ENCODE measurements at places on chromosomes 7 and 10.
A peak's percentile ranks its signal among the peaks of the same experiment; 100 is the strongest.

DNA sequence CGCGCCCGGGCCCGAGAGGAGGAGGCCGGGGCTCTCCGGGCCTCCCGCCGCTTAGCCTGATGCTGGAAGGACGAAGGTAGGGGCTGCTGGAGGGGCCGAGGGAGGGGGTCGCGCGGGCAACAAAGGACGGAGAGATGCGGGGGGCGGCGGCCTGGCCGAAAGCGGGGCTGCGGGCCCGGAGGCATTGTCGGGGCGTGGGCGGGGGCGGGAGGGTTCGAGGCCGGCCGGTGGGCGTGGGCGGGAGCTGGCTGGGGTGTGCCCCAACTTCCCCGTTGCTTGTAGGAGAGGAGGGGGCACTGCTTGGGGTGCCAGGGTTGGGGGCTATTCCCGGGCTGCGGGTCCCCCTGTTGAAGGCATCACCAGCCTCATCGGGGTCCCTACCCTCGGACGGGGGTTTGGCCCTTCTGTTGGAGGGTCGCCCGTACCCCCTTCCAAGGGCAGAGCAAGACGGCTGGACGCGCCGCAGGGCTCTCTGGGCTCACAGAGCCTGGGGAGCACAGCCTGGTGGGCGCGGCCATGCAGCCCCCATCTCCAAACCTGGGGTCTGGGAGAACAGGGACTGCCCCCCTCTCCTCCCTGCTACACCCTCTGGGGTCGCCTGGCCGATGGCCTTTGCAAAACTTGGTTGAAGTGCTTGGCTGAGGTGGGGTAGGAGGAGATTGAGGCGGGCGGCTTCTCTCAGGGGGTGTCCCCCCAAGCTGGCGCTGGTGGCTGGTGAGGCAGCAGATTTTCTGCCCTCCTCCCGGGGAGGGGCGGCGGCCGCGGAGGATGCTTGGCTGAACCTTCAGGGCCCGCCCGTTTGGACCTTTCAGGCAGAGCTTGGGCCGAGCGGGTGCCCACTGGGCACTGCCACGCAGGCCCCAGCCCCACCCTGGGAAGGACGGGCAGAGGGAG, 699 bp downstream of the CLIP2 start:
- DNase-seq, result no peak

DNA sequence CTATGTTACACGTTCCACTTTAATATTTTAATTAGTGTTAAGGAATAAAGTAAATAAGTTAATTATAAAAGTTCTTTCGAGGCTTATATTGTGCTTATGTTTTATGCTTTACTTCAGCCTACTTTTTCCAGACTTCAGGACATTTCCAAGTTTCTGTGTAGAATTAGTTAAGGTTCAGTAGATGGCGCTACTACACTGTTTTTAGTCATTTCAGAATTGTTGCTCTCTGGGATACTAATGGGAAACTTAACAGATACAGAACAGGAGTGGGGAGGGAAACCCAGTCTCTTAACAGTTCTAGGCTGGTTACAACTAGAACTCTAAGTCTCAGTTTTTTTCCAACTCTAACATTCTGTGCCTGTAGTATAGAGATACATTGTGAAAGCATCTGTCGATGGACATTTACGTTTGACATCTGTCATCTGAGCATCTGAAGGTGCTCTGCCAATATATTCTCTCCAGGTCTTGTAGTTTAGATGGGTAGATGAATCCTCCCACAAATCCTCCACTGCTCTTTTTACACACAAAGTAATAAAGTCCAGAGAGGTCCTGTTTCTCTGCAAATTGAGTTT, 56.8 kb upstream of the FAM171A1 start:
- no peak for DNase-seq

DNA sequence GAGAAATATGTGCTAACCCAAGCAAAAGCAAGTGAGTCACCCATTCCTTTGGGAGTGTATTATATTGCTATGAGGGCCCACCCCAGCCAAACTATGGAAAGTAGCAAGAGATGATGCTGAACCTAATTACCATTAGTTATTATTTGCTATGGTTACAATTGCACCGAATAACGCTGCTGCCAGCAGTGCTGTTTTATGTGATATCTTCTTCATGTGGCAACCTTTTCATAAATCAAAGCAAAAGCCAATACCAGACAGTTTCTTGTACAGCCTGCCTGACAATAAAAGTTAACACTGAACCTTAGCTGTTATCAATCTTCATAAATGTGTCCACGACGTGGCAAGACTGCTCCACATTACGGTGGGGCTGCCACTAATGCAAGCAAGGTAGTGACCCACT, 241.7 kb upstream of the PLXNA4 start:
- no peak for DNase-seq

DNA sequence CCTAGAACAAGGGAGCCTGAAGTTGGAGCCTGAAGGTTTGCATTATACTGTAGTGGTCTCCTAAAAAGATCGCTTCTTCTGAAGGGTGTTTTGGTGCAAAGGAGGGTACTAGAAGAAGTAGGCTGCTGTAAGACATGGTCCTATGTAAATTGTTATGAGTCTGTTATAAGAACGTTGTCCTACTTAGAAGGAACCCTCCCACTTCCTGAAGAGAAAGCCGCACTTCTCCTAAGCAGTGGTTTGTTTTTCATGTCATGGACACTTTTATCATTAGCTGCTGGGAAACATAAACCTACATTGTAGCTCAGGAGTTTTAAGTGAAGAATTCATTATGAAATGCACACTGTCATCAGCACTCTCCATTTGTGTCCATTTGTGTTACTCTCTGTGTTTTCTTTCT, 129.1 kb upstream of the ITGB1 start:
- DNase-seq, result no peak

DNA sequence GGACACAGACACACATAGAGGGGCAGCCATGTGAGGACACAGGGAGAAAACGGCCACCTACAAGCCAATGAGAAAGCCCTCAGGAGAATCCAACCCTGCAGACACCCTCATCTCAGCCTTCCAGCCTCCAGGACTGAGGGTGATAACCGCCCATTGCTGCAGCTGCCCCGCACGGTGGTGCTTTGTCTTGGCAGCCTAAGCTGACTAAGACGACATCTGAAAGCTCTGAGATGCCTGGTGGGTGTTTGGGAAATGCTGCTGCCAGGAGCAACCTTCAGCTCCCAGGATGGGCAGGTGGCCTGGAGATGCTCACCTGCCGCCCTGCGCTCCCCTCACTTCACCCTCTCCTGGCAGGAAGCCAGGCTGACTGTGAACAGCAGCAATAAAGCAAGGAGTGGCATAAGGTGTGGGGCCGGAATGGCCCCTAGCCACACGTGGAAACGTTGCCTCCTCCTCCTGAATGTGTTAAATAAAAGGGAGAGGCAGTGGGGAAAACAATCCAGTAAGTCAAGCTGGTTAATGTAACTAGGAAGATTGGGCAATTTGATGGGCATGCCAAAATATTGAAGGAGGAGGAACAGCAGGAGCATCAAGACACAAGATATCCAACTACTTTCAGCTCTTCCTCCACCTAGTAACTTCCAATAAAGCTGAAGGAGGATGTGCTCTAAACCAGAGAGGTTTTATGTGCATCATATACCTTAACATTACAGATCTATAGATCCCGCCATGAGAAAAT, 121.5 kb downstream of the TNS3 start:
- DNase-seq, result peak; percentile 72

GRCh38 chr7:36904802-36905201, 180.5 kb upstream of the AOAH start:
- no peak for DNase-seq

- DNase-seq, result peak; percentile 82
These were observed 150.5 kb upstream of the VKORC1L1 start for GRCh38 chr7:65722361-65722792.

GRCh38 chr7:20507157-20507556, 108.3 kb upstream of the ABCB5 start:
- no peak for DNase-seq

DNA sequence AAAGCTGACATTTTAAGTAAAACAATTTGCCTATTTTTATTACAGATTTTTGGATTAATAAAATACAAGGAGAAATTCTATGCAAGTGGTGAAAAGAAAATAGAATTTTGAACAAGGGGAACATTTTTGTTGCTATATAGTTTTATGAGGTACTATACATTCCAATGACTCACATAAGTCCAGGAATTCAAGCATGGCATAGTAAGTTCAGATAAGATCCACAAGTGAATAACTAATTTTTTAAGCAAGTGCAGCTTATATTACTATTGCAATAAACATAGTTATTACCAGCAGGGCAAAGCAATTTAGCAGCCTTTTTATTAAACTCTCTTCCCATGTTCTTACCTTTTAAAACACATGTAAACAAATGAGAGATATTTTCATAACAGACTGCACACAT, 1123.5 kb upstream of the LRRN3 start:
- DNase-seq, result no peak

- no peak for DNase-seq
These were observed 9.1 kb downstream of the CREB3L2 start for GRCh38 chr7:137992550-137993394.

DNA sequence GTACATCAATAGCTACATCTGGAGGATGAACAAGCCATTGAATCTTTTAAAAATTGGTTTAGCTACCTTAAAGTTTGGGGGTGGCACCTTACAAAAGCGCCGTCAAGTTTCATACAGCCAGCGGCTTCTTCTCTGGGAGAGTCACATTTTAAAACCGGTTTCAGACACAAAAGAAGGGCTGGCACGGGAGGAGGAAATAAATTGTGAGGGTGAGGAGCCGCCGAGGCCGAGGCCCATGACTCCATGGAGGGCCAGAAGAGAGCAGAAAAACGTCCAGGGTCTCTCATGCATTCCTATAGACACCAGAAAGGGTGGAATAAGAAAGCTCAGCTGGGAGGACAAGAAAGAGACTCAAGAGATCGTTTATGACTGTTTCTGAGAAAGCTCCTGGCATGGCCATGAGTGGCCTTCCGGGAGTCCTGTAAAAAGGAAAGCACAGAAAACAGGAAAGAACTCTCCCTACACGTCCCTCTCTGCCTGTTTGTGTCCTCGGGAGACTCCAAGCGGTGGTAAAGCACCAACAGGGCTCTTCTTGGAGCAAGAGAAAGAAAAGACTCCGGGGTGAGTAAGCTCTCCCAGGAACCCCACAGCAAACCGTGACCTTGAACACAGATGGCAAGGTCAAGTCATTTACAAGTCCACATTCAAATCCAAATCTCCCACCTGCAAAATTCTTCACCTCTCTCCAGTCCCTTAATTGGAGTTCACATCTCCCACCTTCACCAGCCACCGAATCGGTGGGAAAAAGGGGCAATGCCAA, 1.8 kb downstream of the FRAT2 start:
- no peak for DNase-seq

DNA sequence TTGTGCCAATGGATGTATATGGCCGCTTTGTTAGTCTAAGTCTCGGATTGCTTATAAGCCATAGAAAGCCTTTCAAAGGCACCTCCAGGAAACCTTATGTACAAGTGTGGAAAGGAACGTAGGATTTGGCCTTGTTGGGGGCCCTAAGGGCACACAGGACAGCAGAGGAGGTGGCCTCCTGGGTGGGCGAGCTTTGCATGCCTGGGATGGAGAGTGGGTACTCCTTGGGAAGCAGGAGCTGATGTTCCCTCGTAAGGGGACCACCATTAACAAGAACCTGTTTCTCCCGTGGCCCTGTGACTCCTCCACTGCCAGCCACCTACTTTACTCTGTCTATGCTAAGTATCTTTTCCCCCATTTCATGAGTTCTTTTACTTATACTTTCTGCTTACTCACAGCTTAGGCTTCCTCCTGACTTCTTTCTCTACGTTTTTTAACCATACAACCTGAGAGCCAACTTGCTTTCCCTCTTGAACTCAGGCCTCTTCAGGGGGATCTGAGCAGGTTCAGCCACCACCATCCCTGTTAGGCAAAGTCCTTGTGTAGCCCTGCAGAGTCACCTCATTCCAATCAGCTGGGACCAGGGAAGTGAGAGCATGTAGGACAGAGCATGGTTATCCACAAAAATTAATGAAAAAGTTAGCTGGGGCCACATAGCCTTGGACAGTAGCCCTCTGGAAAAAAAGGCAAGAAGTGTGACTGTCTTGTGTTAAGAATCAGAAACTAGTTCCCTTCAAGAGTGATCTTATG, 118.9 kb downstream of the NEBL start:
- DNase-seq, result no peak

GRCh38 chr7:72337390-72338167, 74.6 kb downstream of the CALN1 start:
- peak; percentile 16 for DNase-seq

- no peak for DNase-seq
These were observed 131.8 kb downstream of the TES start for GRCh38 chr7:116342125-116342524.

GRCh38 chr10:15518250-15518649, 147.2 kb upstream of the FAM171A1 start:
- no peak for DNase-seq

DNA sequence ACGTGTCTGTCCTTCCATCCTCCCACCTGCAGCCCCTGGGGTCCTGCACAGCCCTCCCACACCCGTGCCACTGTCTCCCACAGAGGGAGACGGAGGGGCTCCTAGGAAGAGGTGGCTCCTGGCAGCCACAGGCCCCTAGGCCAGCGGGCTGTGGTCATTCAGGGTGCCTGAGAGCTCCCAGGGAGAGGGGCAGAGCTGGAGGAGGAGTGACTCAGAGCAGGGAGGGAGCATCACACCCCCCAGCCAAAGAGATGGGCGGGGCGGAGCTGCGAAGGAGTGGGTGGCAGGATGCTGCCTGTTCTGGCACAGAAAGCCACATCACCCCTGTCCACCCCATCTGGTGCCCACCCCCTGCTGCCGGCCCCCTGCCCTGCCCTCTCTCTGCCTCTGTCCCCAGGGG, 50.5 kb downstream of the STK32C start:
- no peak for DNase-seq

- peak; percentile 6 for DNase-seq
These were observed 166.8 kb downstream of the IQUB start for GRCh38 chr7:123367484-123368122.

DNA sequence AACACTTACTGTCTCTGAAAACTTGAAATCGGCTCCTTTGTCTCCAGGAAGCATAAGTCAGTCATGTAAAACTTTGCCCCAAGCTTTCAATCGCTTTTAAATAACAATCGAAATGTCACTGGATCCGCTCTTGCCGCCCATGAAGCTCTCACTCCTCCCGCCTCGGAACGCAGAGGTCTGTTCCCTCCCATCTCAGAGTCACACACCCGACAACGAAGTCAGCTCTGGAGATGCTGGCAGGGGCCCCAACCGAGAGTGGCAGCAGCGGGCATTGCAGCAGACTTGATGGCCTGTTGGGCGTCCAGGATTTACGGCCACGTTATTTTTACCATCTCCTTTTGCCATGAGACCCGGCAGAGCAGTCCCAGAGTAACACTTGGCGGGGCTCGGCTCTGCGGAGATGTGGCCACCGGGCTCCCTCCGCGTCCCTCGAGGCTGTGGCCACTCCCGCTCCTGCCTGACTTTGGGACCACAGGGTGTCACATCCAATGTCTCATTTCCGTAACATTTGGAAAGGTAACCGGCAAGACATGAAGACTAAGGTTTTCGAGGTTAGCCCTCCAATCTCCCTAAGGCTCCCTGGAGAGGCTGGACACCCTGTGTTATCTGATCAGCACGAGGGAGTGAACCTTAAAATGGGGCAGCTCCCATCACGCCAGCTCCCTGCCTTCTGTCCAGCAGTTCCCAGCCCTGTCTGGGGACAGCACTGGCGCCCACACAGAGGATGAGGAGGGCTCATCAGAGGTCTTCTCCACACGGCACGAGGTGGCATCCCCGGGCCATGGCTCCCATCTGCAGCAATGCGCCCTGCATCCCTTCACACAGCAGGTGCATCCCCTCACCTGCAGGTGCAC, 62.8 kb upstream of the ADGRA1 start:
- DNase-seq, result no peak

GRCh38 chr7:152615031-152615741, 60.8 kb downstream of the XRCC2 start:
- DNase-seq, result peak; percentile 32
